IMR-90 (cell line): ENCODE measurements at places on chromosomes 3 and 15. TPM values are rescaled to one million over a fixed set of nuclear protein-coding genes. Genes with fewer than 3 reads are reported as not detected.
A peak's percentile ranks its signal among the peaks of the same experiment; 100 is the strongest.

PXYLP1 gene
- 13.3 and 15.6 TPM in 2 replicates for total RNA-seq

RPL22L1 gene
- total RNA-seq = 37.1 and 77.8 TPM in 2 replicates

GP5 gene
- total RNA-seq = under 0.01 TPM in 2 replicates

AVEN gene
- total RNA-seq = 17.6 and 26.4 TPM in 2 replicates

CKMT1A gene
- total RNA-seq = not detected in 2 replicates

RBPMS2 gene
- under 0.01 TPM in 1 of 2 replicates, not detected in the other for total RNA-seq

OSTN gene
- total RNA-seq = 0.28 TPM in 1 of 2 replicates, not detected in the other

- DNase-seq = no peak
Observed at GRCh38 chr15:57827971-57828370, 121.5 kb downstream of the POLR2M start.

GRCh38 chr3:155352900-155353490, 59.5 kb upstream of the STRIT1 start:
- peak; percentile 21 for DNase-seq

DNA sequence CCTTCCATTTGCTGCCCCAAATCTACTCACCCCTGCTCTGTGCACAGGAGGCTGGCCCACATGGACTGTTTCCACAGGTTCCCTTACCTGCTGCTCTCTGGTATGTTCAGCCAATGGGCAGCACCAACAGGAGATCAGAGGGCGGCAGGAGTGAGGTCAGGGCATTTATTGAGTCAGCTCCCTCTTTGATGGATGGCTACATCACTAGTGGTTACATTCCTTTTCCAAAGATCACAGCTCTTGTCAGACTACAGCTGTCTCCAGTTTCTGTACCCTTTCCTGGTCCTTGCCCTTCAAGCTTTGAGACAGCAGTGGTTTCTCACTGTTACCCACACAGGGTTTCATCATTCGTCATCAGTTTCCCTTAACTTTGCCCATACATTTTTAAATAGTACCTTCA, 325.1 kb downstream of the SUCLG2 start:
- DNase-seq = no peak

DNA sequence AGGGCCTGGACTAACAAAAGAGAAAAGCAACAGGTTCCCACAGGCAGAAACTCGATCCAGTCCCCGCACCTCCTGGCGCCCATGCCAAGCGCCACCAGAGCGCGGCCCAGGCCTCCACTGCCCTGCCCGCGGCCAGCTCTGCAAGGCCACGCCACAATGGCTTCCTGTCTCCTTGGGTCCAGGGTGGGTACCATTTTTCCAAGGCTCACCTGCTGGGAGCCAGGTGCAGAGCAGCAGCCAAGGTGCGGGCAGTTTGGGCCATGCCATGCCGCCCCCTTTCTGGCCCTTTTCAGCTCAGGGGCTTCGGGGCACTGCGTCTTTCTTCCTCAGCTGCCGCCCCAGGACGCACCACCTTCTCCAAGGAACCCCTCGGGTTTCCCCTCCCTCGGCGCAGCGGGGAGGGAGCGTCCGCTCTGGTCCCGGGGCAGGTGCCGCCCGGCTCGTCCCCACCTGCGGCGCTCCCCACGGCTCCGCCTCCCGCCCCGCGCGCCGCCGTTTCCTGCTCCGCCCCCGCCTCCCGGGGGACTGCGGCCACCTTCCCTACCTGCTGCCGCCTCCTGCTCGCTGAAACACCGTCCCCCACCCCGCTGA, at the start of gene ILDR1:
Gene ILDR1, minus strand, starts transcription at position 437 of the 591 bp plus-strand sequence. Its CDS starts 170 bp downstream, at position 267.
- DNase-seq = no peak

GRCh38 chr3:195334967-195335366, 64.0 kb upstream of the XXYLT1 start:
- DNase-seq = no peak

DNA sequence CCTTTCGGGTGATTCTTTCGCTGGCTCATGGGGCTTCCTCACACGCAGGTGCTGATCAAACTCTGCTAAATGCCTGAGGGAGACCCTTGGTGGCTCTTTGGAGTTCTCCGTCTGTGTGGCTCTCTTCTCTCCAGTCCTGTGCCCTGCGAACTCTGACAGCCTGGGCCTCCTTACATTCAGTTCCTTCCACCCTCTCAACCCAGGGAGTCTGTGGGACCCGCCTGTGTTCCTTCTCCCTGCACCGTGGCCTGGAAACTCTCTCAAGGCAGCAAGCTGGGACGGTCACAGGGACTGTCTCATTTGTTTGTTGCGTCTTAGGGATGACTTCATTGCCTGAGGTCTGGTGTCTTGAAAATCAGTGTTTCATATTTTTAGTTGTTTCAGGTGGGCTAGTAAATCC, 37.0 kb upstream of the CORO2B start:
- no peak for DNase-seq

DNA sequence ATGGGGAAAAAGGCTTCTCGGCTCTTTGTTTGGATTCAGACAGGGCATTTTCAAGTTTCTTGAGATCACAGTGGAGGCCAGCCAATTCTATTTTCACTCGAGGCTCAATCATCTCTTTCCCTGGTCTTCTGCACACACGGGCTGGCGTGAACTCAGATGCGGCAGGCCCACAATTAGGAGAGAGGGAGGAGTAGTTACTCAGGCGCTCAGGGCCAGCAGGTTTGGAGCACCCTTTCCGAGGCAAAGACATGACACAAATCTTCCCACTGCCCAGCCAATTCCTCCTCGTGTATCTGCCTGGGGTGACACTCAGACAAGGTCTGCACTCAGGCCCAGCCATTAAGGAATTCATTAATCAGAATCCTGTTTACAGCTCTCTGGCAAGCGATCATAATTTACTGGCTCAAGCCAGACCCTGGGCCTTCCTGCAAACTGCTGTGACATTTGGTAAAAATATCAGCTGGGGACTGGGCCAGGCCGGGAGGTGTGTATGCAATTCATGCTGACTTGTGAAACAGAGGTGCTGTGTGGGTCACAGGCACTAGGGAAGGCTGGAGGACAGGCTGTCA, 68.1 kb upstream of the TLE3 start:
- DNase-seq = no peak
